ENCODE measurements at places on chromosomes 3 and 15.

GRCh38 chr15:57827021-57827420, 120.5 kb downstream of the POLR2M start:
- no peak for DNase-seq

- DNase-seq = peak; percentile 20
Observed at GRCh38 chr3:101303089-101303731, 17.2 kb downstream of the IMPG2 start.

DNA sequence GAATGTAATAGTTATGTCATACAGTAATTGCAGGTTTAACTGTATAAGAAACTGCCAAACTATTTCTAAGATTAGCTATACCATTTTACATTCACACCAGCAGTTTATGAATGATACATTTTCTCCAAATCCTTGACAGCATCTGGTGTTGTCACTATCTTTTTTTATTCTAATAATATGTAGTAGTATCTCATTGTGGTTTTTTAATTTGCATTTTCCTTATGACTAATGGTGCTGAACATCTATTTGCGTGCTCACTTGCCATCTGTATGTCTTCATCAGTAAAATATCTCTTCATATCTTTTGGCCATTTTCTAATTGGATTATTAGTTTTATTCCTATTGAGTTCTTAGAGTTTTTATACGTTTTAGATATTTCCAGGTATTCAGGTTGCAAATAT, 994.0 kb upstream of the SEMA6D start:
- DNase-seq = no peak

DNA sequence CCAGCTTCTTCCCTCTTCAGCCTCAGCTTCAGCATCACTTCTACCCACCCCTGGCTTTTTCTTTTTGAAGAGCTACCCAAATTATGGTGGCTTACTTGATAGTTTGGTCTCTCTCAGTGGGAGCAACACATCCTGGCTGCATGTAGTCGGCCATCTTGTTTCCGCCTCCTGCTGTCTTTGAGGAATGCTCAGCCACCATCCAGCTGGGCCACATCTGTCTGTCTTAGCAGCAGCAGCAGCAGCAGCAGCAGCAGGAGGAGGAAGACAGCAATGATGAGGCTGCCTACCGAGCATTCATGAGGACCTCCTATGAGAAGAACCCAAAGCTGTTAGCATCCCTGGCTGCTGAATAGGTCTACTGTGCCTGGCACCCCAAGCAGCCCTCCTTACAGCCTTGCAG, 19.7 kb downstream of the IL16 start:
- DNase-seq = no peak

DNA sequence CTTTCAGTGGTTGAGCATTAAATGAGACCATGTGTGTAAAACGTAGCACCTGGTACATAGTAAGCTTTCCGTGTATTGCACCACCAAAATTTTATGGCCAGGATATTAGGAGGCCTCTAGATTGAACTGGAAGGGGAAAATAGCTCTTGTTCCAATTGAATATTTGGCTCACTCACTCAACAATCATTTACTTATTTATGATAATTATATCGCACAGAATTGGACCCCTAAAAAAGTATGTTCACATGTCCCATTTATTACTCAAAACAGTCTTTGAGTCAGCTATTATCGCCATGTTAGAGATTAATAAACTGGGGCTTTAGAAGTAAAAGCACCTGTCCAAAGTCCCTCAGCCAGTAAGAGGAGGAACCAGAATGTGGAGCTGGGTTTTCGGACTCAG, 5.1 kb upstream of the TTLL3 start:
- DNase-seq = no peak

GRCh38 chr3:157329551-157329950, 107.1 kb upstream of the PTX3 start:
- no peak for DNase-seq

GRCh38 chr15:24823473-24823872, 131.3 kb upstream of the SNRPN start:
- DNase-seq = no peak

- no peak for DNase-seq
Observed at GRCh38 chr3:62757045-62757444, 118.2 kb downstream of the CADPS start.

- DNase-seq = no peak
Observed at GRCh38 chr15:66865622-66866611, 163.9 kb downstream of the SMAD6 start.

- no peak for DNase-seq
Observed at GRCh38 chr3:77873598-77873997, 833.7 kb downstream of the ROBO2 start.

DNA sequence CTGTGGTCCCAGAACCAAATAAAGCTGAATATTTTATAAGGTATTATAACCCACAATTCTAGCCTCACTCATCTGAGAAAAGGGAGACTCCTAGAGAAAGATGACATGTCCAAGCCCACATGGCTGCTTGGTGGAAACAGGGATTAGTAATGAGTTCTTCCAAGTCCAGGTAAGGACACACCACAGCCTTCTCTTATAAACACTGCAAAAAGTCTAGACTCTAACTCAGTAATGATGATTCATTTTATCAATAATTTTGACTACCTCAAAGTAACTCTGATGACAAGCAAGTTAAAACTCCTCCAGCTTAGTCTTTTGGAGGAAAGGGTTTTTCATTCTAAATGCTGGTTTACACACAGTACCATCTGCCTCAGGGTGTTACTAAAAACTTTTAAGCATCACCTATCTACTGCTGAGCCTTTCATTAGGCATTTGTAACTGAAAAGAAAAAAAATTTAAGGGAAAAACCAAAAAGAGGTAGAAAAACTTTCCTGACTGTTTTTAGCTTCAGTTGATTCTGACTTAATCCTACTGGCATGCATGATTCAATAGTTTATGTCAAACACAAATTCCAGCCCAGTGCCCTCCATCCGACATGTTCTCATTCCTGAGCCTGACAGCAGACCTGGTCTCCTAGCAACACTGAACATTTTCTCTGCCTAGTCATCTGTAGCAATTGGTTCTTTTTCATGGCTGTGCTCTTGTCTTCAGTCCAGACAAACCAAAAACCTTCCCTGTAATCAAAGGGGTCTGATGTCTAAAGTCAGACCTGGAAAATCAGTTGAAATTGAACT, 43.9 kb downstream of the P3H2 start:
- peak; percentile 86 for DNase-seq

- DNase-seq = no peak
Observed at GRCh38 chr15:98968576-98968975, 39.0 kb downstream of the PGPEP1L start.

- DNase-seq = no peak
Observed at GRCh38 chr15:70050970-70051369, 46.7 kb downstream of the TLE3 start.

DNA sequence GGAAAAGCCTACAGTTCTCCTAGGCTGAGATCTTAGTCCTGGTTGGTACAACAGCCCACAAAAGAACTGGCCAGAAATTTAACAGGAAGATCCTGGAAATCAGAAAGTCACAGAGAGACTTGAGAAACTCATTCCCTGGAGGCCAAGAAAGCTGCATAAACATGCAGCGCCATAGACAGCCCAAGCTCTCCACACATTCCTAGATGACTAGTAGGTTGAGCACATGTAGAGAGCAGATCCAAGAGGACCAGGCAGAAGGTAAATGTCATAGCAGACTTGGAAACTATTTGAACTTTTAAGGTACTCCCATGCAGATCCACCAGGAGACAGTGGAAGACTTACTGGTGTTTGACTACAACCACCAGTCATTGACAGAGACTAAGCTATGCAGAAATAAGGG, 18.4 kb downstream of the KBTBD12 start:
- no peak for DNase-seq

DNA sequence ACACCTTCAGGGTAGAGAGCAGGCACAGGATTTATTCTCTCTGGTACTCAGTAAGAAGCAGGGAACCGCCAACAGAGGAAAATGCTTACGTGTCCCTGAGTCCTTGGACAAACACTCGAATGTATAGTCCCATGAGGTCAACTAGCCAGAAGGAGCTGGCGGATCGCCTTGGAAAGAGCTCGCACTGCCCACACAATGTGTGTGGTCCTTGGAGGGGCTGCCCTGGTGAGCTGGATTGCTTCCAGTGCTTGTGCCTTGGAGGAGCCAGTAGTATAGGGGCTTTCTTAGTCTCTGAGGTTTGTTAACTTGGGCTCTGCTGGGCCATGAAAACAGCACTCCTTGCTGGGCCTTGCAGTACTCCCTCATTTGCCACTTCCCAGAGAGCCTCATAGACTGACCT, 40.7 kb upstream of the VILL start:
- no peak for DNase-seq

DNA sequence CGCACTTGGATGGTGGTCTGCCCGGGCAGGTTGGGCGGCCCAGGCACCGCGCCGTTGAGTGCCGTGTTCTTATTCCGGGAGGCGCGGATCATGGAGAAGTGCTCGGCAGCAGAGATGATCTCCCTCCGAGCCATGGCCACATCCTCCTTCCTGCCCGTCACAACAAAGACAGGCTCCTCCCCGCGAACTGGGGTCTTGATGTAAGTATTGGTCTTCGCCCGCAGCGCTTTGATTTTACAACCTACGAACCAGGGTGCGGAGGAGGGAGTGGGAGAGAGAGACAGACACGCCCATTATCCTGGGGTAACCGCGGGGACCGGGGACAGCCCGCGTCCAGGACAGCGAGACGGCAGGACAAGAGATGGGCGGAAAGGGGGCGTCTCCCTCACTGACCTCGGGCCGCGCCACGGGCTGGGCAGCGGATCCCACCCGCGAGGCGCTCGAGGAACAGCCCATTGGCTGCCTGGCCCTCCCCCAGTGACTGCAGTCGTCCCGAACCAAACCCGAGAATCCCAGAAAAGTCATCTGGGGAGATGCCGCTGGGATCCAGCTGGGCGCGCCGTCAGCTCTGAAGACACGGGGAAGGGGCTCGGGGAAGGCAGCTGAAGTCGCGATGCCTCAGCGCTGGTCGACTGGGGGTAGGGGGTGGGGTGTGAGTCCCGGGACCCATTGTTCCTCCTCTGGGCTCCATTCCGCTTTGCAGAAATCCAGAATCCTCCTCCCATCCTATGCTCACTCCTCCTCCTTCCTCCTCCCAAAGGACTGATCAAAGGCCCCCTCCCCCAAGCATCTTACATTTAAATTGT, 1.2 kb downstream of the MEX3B start:
- peak; percentile 74 for DNase-seq

DNA sequence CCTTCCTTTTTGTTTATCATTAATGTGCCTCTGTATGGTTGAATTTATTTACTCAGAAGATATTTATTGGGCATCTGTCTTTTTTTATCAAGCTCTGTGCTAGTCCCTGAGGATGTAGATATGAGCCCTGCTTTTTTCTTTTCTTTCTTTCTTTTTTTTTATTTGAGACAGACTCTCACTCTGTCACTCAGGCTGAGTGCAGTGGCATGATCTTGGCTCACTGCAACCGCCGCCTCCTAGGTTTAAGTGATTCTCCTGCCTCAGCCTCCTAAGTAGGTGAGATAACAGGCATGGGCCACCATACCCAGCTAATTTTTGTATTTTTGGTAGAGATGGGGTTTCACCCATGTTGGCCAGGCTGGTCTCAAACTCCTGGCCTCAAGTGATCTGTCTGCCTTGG, 58.5 kb downstream of the MBNL1 start:
- DNase-seq = no peak

GRCh38 chr15:99961011-99961441, 227.8 kb upstream of the LYSMD4 start:
- DNase-seq = no peak

- no peak for DNase-seq
Observed at GRCh38 chr3:26559227-26559626, 63.3 kb upstream of the LRRC3B start.

DNA sequence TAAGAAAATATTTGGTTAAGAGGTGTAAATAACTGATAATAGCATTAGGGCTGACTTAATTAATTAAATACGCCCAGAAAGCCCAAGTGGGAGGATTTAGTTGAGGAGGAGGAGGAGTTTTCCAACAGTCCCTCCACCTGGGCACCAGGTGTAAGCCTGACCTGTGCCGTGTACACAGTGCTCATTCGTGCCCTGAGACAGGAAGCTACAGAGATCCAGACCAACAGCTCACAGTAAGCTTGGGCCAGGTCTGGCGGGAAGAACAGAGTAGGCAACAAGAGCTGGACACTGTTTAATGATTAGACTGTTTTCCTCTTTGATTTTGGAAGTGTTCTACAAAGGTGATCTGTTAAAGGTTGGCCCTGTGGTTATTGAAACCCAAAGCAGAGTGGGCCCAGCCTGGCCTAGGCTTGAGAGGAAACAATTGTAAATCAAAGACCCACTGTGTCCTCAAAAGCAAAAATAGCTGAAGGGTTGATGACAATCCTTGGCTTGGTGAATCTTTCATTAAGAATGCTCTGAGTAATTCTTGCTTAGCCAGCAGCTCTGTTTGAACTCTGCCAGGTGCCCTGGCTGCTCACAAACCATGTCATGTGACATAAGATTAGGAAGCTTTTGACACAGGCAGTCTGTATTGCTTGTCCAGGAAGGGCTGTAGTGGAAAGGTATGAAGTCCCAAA, 13.8 kb downstream of the SQOR start:
- peak; percentile 66 for DNase-seq

GRCh38 chr3:142000325-142000870, 124.0 kb downstream of the ATP1B3 start:
- no peak for DNase-seq

- no peak for DNase-seq
Observed at GRCh38 chr15:41892621-41893421, 1.0 kb downstream of the SPTBN5 start.

DNA sequence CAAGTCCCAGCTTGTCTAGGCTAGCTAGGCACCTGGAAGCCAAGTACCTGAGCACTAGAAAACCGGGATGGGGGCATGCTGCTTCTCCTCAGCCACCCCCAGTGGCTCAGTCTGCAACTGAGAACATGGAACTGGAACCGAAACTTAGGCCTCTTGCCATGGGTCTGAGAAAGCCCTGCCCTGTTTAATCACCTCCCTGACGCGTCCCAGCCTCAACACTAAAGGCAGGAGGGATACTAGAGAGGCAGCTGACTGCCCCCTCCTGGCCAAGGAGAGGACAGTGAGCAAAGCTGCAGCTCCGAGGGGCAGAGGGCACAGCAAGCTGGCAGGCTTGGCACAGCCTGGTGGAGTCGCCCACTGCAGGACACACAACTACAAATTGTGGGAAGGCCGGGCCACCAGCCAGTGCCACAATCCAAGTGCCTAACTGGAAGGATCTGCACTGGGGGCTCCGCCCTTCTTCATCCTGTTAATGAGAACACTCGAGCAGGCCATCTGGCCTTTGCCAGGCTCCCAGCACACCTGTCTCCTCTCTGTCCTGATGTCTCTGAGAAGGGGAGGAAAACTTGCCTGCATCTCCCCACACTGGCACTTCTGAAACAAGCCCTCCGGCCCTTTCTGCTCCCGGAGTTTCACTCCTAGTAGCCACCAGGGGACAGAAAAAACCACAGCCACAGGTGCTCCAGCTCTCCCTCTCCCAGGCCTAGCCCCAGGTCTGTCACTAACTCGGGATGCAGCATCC, 53.7 kb downstream of the BDH1 start:
- peak; percentile 64 for DNase-seq
